ENCODE measurements at places on chromosomes 1 and 21. TPM values are rescaled to one million over a fixed set of nuclear protein-coding genes. Genes with fewer than 3 reads are reported as not detected.

GRCh38 chr1:55446351-55446750 lies 231.2 kb upstream of the USP24 start:
- DNase-seq: no peak

DNA sequence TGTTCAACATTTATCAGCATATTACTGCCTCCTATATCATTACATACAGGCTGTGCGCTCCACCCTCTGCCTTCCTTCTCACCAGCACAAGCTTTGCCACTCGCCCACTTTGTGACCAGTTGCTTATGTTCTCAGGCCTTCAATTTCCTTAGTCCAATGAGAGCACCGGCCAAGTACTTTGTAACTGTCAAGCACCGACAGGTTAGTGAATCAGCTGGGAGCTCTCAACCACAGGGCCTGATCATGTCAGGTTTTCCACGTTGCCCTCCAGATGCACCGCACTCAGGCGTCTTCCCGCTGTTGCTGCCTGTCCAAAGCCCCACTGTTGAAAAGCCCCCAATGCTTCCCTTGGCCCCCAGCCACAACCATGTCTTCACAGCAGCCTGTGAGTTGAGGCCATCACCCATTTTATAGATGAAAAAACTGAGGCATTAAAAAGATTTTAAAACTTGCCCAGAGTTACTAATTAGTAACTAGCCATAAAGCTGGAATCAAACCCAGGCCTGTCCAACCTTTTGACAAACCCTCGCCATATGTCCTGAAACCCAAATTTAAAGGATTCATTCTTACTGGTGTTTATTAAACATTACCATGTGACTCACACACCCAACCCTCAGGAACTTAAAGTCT lies 3.4 kb upstream of the KCNN3 start:
- no peak for DNase-seq

GRCh38 chr1:155105604-155106011 lies 22.1 kb upstream of the EFNA1 start:
- no peak for DNase-seq

- DNase-seq: no peak
Measured at GRCh38 chr1:106564192-106564591, 492.3 kb upstream of the PRMT6 start.

- DNase-seq: no peak
Measured at GRCh38 chr1:6907201-6907600, 121.9 kb downstream of the CAMTA1 start.

- peak; percentile 64 for DNase-seq
Measured at GRCh38 chr1:47023268-47024140, at the start of gene CYP4X1. CYP4X1 (plus strand) TSS chr1:47023669; CDS start chr1:47023818, 149 bp downstream.

GRCh38 chr1:55781944-55782482 lies 566.8 kb upstream of the USP24 start:
- no peak for DNase-seq

The VWA5B1 gene
- total RNA-seq: 0.27 TPM

The RABIF gene
- 6.4 TPM for total RNA-seq

Measured in cardiac muscle cell (in vitro differentiated cells and primary cell).